H9 (cell line): ENCODE measurements at places on chromosomes 11 and 22.

DNA sequence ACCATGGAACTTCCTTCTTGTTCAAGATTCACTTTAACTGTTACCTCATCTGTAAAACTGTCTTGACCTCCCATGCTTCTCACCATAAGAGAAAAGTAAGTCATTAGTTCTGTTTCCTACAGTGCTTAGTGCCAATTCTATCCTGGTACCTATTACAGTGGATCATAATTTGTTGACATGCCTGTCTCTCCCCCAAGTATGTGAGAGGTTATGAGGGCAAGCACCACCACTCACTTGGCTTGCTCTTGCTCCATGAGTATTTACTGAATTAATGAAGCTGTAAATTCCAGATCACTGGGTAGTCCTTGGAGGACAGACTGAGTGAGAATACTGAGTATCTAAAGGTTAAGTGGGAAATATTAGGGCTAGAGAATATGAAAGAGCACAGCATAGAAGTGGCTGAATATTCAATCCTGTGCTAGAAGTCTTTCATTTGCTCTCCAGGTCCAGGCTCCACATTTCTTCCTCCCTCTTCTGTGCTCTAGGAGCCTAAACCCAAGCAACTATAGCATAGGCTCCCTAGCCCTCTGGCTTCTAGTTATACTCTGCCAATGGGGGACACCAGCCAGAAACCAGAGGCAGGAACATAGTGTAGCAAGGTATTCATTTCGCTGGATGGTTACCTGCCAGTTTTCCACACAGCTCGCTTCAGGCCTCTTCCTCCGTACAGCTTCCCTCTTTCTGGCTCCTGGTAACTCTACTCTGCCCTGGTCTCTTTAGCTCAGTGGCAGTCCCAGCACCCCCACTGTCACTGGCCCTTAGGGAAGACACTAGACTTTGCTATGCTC, 118.2 kb upstream of the SLC5A12 start:
- no peak for DNase-seq

GRCh38 chr22:22111267-22111751, 128.7 kb upstream of the TOP3B start:
- DNase-seq = no peak

GRCh38 chr22:44648821-44649565, 53.0 kb upstream of the PRR5 start:
- no peak for DNase-seq

DNA sequence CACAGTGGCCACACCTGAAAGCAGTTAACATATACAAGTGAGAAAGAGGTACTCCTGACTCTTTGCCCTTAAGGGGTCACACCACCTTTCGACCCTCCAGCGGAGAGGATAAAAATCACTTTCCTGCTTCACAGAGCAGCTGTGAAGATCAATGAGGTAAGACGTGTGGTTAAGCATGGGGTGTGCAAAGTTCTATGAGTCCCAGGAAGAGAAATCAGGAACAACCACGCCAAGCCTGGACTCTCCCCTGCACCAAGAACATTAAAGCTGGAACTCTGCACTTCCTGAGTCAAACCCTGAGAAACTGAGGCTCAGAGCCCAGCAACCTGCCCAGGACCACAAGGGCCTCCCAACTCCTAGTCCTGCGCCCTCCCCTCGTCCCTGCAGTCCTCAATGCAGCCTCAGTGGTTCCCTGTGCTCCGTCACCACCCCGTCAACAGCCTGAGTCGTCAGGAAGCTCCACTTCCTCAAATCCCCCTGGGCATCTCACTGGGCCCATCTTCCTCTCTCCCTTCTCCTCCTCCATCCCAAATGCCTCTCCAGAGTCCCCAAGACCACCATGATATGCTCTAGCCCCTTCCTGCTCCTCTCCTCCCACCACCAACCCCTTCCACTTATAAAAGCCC, 17.7 kb downstream of the TNKS1BP1 start:
- no peak for DNase-seq
